ENCODE measurements at places on chromosomes 4 and X.
A peak's percentile ranks its signal among the peaks of the same experiment; 100 is the strongest.

GRCh38 chrX:53716328-53717088 lies 30.0 kb upstream of the HUWE1 start:
- peak; percentile 21 for DNase-seq

- DNase-seq = no peak
Measured at GRCh38 chr4:173528378-173529321, 1.4 kb downstream of the HAND2 start.

DNA sequence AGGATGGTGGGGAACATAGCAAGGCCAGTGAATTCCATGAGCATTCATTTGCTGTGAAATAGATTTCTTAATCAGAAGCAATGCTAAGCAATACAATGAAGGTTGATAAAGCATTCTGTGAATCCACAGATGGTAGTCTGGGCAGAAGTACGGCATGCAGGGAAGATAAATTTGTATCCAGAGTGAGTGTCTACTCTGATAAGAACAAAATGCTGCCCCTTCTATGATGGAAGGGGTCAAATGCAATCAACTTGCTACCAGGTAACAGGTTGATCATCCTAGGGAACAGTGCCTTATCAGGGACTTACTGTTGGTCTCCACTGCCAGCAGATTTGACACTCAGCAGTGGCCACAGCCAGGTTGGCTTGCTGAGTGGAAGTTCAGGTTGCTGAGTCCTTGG lies 189.4 kb downstream of the MAB21L2 start:
- no peak for DNase-seq

DNA sequence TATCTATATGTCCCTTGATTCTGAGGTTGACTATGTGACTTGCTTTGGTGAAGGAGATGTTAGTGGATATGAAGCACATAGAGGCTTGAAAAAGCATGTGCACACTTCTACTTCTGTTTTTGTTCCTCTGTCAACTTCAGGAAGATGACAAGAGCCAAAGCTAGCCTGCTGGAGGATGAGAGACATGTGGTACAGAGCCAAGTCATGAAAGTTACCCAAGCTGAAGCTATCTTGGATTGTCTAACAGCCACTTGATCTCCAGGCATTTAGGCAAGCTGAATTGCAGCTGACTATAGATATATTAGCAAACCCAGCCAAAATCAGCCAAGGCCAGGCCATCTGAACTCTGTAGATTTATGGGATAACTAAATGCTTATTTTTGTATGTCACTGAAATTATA lies 70.8 kb upstream of the DYNLT3 start:
- DNase-seq = no peak

GRCh38 chrX:129026202-129026601 lies 497.1 kb downstream of the SMARCA1 start:
- DNase-seq = no peak

DNA sequence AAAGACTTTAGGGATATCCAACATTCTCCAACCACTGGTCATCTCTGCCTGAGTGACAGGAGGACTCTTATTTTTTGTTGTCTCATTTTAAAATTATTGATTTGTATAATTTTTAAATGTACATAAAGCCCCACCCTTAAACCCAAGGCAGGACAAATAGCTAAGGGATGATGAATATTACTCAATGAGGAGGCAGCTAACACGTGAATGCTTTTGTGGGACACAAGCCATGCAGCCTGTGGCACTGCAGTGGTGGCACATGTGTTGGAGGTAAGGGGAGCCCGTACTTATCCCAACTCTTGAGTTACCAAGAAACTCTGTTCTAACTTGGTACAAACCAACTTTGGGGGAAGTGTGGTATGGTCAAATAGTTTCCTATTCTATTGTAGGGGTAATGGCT lies 19.5 kb downstream of the MID1IP1 start:
- DNase-seq = no peak

DNA sequence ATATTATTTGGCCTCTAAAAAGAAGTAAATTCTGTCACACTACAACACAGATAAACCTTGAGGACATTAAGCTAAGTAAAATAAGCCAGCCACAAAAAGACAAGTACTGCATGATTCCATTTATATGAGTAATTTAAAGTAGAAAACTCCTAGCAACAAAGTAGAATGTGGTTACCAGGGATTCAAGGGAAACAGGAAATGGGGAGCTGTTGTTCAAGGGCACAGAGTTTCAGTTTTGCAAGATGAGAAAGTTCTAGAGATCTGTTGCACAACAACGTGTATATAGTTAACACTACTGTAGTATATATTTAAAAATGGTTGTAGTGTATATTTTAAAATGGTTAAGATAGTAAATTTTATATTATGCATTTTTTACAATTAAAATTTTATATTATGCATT lies 25.4 kb downstream of the SEC31A start:
- DNase-seq = no peak

GRCh38 chrX:23883737-23884354 lies 23.9 kb downstream of the APOO start:
- DNase-seq = no peak

- no peak for DNase-seq
Measured at GRCh38 chr4:5524446-5525299, 183.7 kb downstream of the EVC2 start.

- DNase-seq = no peak
Measured at GRCh38 chr4:98619180-98619579, 39.2 kb downstream of the TSPAN5 start.

GRCh38 chr4:26892480-26893150 lies 32.0 kb downstream of the STIM2 start:
- DNase-seq = no peak

DNA sequence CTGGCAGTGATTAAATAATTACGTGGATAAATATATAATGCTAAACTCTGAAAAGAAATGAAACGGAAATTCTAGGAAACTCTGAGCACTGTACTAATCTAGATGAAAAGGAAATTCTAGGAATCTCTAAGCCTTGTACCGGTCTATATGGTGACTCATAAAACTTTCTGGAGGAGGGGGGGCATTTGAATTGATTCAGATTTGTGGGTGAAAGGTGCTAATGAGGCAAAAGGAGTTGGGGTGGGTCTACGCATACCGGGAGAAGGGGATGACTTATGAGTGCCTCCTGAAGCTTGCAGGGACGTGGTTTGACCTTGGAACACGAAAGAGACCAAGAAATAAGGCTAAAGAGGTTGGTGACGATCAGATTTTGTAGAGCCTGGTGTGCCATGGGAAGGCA lies 151.7 kb upstream of the CASK start:
- DNase-seq = no peak

- DNase-seq = no peak
Measured at GRCh38 chr4:3248811-3249661, at the start of gene MSANTD1. MSANTD1 (plus strand) TSS chr4:3249159; CDS start chr4:3249223, 64 bp downstream.

- DNase-seq = no peak
Measured at GRCh38 chr4:173578956-173579355, 48.9 kb upstream of the HAND2 start.

DNA sequence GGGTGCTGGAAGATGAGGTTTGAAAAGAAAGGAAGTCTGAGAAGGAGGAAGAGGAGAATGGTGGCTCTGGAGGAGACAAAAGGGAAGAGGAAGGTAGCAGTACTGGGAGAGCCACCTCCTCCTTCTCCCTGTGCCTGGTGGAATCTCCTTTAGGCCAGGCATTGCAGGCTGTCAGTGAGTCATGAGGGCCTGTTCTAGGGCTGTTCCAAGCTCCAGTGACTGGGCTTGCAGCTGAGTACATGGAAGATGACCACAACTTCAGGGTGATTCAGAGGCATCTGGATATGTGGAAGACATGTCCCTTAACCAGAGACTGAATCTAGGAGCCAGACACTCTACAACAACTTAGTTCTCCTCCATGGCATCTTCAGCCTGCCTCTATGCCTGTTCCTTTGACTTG lies 107.8 kb downstream of the EFNB1 start:
- DNase-seq = no peak

- DNase-seq = no peak
Measured at GRCh38 chr4:152697284-152698088, 17.7 kb upstream of the TMEM154 start.

GRCh38 chrX:24229976-24230375 lies 80.4 kb downstream of the ZFX start:
- no peak for DNase-seq

DNA sequence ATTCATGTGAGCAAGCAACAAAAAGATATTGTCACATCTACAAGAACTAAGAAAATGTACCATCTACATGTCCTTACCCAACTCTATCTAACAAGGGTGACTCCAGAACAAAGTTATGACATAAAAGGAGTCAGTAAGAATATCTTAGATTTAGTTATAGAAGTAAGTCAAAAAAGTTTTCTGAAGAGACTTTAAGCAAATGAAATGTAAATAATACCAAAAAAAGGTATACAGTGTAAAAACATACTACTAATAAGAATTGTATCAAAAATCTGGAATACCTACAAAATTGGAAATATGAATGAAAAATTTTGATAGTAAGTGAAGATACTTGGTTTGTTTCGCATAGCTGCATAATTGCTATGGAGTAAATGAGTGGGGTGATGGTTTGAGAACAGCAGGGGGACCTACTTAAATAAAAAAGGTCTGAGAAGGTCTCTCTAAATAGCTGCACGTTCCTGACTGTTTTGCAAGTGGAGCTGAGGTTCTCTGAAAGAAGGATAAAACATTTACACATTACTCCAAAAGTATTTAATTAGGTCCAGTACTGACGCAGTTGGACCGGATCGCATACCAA lies 51.0 kb upstream of the ENPP6 start:
- DNase-seq = no peak

- no peak for DNase-seq
Measured at GRCh38 chr4:55964046-55964445, 15.3 kb downstream of the CEP135 start.

DNA sequence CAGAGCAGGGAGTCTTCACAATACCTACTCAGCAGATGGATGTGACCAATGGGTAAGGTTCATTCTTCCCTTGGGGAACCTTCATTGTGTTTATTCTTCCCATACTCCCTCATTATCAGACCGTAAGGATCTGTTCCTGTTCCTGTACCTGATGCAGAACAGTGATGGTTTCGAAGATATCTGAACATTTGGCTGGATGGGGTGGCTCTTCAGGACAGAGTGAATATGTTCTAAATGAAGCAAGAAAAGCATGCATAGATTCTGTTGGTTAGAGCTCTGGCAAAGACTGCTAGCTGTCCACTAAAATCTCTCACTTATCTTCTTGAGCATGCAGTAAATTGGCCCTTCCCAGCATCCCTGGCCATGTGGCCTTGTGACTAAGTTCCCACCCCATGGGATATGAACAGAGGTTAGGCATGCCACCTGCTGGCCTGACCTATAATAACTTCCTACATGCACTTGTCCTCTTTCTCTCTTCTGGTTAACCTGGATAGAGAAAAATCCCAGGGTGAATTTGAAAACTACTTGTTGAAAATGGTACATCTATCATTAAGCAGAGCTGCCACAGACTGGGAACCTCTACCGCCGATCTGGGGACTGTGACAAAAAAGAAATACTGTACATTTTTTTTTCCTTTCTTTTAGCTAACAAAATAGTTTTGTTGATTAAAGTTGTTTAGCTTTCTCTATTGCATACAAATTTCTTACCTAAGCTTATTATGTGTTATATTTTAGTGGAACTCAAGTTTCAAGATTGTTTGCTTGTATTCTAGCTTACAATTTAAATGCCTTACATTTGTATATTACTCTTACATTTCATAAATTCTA lies 60.0 kb upstream of the BANK1 start:
- DNase-seq = peak; percentile 23

- DNase-seq = no peak
Measured at GRCh38 chrX:10190367-10190766, 33.6 kb downstream of the CLCN4 start.

DNA sequence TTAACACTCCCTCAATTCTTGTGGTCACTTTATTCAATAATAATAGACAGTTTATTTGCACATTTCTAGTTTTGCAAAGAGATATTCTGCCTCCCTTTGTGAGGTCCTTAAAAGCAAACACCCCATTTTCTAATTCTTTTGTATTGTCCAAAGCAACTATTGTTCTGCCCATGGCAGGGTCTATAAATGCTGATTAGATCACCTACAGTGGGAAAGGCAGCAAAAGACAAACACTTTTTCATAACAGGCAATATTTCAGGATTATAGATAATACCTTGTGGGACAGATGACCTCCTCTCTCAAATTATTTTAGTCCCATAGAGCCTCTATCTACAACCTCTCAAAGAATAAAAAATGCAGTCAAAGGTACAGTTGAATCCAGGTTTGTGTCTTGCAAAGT lies 28.6 kb downstream of the COMMD8 start:
- DNase-seq = no peak

GRCh38 chr4:125187226-125188176 lies 127.3 kb upstream of the FAT4 start:
- no peak for DNase-seq

DNA sequence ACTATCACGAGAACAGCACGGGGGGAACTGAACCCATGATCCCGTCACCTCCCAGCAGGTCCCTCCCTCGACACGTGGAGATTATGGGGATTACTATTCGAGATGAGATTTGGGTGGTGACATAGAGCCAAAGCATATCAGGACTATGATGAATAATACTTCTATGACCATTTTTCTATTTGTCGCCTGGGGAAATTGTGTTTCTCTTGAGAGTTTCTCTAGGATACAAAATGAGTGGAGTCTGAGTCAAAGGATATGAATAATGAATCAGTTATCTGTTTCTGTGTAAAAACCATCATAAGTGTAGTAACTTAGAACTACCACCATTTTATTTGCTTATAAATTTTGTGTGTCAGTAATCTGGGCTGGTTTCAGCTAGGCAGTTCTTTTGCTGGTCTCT lies 533.0 kb upstream of the ARX start:
- no peak for DNase-seq

- DNase-seq = no peak
Measured at GRCh38 chr4:159455675-159456237, 352.9 kb downstream of the RAPGEF2 start.

Data from stimulated activated CD4-positive, alpha-beta T cell treated with anti-CD3 and anti-CD28 coated beads, Interleukin-12 subunit alpha, Interleukin-12 subunit beta, amount 100 ng/mL, for 4 hours (primary cell).